ENCODE measurements at places on chromosomes 11 and 22.
A peak's percentile ranks its signal among the peaks of the same experiment; 100 is the strongest.

GRCh38 chr11:75142714-75143419, 8.0 kb upstream of the SLCO2B1 start:
- peak; percentile 55 for DNase-seq

GRCh38 chr22:46739094-46739870, 1.2 kb upstream of the CERK start:
- DNase-seq, result peak; percentile 86

DNA sequence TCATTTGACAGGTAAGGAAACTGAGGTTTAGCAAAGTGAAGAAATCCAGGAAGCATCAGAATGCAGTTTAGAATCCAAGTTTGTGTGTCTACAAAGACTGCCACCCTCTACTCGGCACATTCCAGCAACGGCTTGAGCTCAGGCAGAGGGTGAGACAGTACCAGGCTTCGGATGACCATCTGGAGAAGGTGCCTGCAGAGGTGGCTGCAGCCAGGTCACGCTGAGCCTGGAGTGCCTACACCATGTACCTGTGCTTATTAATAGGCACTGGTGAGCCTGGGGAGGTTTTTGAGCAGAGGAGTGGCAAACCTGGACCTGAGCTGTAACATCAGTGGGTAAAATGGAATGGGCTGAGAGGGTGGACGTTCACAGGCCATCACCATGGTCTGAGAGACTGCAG, 4.7 kb downstream of the FXYD6 start:
- DNase-seq, result no peak

DNA sequence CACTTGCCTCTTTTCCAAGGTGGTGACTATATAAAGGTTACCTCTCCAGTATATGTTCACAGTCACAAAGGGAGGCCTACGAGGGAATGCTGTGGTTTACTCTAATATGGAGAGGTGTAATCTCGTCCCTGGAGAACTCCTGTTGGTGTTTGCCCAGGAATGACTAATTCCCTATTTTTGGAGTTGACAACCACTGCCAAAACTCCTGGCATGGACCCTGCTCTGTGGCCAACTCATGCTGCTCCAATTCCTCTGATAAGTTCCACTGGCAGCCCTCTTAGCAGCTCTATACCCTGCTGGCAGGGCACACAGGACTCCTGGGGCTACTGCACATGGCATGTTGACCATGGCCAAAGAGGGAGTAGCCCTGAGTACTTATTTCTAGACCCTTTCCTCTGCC, 418.7 kb upstream of the ANO5 start:
- no peak for DNase-seq

GRCh38 chr11:61080526-61080925, 21.8 kb upstream of the CD5 start:
- no peak for DNase-seq

DNA sequence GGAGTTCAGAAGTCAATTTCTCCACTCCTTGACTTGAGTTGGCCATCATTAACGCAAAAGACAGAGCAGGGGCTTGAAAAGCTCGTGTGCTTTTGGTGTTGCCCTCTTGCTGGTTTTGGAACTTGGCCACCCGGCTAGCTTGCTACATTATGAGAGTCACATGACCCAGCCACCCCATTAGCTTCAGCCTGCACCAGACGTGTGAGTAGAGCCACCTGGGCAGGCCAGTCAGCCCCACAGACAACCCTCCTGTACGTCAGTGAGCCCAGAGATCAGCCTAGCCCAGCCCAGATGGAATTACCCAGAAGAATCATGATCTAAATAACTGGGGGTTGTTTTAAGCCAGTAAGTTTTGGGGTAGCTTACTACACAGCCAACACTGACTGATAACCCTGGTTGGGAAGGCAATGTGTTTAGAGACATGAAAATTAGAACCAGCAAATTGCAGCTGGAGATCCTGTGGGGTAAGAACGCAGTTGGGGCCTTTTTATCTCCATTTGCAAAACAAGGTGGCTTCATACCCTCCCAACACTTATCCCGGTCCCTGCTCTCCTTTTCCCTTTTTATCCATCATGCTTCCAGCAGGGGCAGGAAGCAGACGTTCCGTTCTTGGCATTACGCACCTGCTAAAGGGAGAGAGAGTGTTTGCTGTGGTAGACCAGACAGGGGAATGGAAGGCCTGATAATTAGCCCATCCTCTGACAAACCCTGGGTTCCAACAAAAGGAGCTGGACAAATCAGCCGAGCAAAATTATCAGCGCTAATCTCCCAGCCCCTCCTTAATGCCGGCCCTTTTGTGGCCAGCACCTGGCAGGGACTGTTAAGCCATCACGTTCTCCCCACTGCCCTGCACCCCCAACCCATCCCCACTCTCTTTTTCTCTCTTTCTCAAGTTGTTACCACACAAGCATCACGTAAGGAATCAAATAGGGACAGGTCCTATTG, 548.7 kb upstream of the CADM1 start:
- no peak for DNase-seq

DNA sequence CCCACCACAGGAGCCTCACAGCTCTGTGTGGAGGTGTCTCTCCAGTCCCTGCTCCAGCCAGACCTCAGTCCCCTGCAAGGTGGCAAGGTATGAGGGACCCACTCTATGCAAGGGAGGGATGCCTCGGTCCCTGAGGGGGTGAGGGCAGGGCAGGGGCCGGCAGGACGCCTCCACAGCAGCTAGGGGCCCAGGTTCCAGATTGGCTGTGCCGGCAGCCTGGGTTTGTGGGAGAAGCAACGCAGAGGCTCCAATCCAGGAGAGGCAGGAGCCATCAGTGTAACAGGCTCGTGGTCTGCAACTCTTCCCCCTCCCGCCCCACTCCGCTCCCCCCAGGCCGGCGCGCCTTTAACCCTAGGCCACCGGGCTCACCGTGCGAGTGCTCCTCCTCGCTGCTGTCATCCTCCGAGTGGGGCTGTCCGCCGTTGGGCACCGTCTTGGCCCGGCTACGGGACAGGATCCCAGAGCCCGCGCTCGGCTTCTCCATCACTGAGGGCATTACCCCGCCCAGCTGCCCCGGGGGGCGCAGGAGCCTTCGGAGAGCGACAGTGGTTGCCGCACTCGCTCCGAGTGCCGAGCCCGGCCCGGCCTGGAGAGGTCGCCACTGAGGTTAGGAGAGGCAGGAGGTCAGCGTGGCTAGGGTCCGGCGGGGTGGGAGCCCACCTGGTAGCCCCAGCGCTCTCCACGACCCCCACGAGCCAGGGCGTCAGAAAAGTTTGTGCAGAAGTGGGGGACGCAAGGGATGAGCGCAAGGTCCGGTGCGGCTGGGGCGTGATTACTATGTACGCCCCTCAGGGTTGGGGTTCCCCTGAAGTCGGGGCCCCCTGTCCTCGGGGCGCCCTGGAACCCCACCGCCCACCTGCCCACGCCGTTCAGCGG, 765 bp downstream of the RCOR2 start:
- no peak for DNase-seq

GRCh38 chr11:72690166-72690565, 15.9 kb upstream of the PDE2A start:
- no peak for DNase-seq

DNA sequence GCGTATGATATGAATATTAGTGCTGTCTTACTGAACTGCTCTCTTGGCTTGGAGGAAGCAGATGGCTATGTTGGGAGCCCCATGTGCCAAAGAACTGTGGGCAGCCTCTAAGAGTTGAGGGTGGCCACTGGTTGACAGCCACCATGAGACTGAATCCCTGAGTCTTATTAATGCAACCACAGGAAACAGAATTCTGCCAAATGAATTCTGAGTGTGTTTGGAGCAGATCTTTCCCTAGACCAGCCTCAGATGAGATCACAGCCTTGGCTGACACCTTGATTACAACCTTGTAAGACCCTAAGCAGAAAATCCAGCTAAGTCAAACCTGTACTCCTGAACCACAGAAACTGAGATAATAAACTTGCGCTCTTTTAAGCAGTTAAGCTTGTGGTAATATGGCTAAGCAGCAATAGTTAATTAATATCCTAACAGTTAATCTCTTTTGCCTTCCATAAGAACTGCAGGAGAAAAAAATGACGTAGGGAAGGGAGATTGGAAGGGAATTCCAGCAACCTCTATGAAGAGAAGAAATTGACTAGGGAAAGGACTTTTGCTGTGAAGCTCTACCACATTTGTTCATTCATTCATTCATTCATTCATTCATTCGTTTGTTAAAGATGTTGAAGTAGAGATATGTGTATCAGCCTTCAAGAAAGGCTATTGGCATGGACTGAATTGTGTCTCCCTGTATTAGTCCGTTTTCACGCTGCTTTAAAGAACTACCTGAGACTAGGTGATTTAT, 26.8 kb downstream of the ADM start:
- peak; percentile 64 for DNase-seq

DNA sequence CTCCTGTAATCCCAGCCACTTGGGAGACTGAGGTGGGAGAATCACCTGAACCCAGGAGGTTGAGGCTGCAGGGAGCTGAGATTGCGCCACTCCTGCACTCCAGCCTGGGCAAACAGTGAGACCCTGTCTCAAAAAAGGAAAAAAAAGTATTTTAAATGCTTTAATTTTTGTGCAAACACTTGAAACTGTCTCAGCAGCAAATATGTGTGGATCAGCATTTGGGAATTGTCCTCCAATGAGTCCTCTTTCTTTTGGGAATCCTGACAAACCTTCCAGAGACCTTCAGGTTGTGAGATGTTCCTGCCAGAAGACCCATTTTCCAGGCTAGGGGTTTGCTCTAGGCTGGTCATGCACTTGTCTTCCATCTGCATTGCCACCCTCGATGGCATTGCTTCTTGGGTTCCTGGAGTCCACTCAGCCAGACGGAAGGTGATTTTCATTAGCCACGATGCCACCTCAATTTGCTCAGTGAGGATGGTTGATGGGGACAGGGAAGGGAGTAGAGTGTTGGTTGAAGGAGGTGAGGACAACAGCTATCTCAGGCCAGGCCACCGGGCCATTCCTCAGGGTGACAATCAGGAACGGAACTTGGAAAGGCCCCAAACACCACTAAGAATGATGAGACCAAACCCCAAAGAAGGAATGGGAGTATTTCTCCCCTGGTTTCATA, 55.4 kb downstream of the ST14 start:
- no peak for DNase-seq

GRCh38 chr22:37502342-37503182, 16.4 kb upstream of the MFNG start:
- DNase-seq, result no peak

DNA sequence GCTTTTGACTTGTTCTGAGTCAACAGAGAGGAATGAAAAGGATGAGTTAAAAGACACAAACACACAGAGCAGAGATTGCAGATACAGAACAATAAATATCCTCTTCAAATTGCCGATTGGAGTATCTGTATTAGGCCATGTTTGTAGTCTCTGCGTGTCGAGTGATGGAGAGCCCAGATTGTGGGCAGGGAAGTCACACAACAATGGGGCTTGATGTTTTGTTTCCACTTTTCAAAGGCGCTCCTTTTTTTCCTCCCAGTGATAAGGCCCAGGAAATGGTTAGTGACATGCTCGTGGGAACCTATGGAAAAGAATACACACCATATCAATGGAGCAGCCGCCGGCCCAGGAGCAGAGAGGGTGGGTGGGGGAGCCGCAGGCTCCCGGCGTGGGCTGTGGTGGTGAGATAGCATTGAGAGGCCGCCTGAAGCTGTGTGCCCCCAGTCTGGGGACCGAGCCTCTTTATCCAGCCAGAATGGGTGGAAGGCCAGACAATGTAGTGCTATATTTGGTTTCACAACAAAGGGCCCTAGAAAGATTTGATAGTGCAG, 555.9 kb downstream of the INSC start:
- DNase-seq, result no peak

DNA sequence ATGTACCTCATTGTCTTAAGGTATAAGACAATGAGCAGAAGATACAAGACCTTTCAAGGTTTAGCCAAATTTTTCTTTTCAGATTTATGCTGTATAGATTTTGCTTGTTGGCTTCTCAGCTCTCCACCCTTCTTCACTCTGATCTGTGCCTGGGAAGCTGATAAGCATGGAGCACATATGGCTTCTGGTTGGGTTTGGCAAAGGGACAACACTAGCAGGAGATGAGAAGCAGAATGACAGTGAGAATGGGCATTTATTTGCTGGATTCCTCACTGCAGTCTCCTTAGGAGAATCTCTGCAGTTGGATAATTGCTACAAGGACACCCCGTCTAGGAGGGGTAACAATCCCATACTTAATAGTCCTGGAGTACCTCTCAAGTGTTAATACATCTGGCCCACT, 474.8 kb upstream of the CCDC90B start:
- no peak for DNase-seq

All from retinal pigment epithelial cell (primary cell).